HCEC 1CT (cell line): ENCODE measurements at places on chromosomes 6 and 20.

DNA sequence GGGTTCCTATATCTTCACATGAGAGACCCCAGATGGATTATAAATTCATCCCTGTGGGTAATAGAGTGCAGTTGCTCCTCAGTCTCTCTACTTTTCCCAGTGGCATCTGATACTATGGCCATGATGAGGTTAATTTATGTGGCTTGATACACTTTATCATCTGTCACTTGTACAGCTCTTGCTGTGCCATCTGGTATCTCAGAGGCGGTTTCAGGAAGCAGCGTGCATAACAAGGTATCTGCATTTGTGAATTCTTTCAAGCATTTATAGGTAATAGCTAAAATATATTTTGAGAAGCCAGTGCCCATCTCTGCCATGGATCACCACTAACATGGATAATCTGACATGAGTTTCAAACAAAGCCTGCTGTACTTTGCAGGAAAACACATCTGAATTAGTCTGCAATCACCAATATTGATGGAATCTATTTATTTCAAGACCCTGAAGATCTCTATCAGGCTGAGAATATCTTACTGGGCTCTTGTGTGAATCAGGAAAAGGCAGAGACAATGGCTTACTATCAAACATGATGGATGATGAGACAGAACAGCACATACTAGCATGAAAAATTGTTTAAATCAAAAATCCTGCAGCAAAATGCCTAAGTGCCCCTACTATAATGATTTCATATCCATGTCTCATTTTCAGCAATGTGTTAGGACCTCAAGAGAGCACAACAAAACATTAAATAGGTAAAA lies 548.7 kb upstream of the MAP3K7 start:
- DNase-seq, result no peak

DNA sequence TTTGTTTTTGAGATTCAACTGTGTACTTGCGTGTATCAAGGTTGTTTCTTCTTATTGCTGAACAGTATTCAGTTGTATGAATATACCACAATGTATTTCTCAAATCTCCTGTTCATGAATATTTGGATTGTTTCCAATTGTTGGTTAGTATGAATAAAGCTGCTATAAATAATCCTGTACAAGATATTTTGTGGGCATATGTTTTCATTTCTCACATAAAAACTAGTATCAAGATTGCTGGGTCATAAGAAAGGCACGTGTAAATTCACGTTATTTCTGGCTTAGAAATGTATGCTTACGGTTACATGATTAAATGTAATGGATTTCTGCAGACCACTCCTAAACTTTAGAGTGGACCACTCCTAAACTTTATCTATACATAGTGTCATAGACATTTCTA lies 96.6 kb downstream of the BTBD3 start:
- no peak for DNase-seq

DNA sequence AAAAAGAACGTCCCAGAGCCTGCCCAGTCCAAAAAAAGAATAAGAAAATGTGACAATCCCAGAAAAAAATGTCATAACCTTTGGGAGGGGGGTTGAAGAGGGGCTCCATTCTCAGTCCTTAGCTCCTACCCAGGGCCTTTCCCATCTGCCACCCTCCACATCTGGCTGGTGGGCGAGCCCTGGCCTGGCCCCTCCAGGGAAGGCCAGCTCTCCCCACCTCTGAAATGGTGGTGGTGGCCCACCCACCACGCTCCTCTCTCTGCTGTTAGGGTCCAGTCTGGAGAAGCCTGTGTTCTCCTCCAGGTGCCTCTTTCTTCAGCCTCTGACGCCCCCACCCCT lies 415 bp downstream of the RGS19 start:
- DNase-seq, result no peak

- DNase-seq, result no peak
These were observed 12.7 kb upstream of the SRC start for GRCh38 chr20:37333130-37333847.

DNA sequence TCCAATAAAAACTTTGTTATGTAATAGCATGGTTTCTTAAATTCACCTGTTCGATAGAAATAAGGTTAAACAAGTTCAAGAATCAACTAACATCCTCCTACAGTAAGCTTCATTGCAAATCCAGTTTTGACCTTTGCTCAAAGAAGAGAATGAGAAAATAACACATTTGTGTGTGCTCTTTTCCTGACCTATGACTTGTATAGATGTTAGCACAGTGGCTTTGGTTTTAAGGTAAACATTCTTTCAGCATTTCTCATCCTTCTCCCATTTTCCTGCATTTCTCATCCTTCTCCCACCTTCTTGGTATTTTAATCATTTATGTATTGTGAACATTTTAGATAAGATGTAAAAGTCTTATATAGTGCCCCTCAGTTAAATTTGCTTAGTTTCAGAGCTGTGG lies 73.9 kb downstream of the PLCB1 start:
- no peak for DNase-seq

DNA sequence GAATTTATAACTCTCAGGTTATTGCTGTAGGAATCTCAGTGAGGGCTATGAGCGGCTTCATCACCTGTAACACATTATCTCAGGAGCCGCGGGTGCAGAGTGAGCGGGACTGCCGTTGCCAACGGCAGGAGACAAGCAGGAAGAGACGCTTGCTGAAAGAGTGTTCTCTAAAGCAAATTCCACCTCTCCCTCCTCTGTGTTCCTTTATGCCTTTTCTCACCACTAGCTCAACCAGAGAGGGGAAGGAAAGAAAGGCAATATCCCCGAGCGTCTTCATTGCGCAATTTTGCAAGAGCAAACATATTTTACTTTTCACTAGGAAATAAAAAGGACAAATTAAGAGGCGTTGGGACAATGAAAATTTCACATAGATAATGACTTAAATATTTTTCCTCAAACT lies 185.2 kb upstream of the EXOC2 start:
- DNase-seq, result no peak

- DNase-seq, result no peak
These were observed 217.1 kb upstream of the MAP3K7 start for GRCh38 chr6:90803956-90804355.

- no peak for DNase-seq
These were observed 538 bp upstream of the ENPP1 start for GRCh38 chr6:131807321-131807643.

DNA sequence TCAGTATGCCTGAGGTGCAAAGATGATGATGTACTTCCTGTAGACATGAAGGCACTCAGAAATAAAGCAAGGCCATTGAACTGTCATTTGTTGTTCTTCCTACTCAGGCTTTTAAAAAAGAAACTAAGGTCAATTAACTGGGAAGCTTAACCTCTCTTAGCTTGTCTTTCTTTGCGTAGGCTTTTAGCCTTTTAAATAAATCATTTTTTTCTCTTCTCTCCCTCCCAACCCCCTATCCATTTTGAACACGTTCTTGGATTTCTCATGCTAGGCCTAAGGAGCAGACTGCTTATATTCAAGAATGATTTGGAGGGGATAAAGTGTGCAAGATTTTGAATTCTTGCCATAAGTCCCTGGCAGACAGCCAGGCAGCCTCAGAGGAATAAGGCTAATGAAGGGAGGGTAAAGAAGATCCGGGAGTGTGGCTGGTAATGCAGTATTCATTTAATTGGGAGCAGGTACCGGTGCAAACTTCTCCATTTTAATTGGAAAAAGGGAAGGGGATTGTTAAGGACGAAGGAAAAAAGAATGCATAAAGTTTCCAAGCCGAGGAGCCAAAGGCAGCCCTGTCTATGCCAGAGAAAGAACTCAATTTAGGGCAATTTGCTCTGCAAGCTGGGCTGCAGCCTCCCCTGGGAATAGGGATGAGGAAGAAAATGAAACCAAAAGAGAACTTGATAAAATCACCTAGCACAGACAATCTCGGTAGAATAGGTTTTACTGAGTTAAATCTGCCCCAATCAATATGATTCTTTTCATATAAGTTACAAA lies 343.8 kb upstream of the MMS22L start:
- DNase-seq, result no peak

DNA sequence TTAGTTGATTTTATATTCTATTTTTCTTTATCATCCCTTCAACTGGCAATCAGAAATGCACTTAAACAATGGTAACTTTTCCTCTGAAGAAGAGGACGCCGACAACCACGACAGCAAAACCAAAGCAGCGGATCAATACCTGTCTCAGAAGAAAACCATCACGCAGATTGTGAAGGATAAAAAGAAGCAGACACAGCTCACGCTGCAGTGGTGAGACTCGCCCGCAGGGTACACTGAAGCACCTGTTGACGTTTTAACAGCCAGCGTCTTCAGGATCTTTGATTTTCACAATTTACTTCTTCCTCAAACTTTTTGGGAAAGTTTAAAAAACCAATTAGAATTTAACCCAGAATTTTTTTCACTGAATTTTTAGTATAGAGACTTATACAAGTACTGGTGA lies 701 bp downstream of the RFX6 start:
- no peak for DNase-seq
